ENCODE measurements at places on chromosomes 2 and 18. TPM values are rescaled to one million over a fixed set of nuclear protein-coding genes. Genes with fewer than 3 reads are reported as not detected.

DNA sequence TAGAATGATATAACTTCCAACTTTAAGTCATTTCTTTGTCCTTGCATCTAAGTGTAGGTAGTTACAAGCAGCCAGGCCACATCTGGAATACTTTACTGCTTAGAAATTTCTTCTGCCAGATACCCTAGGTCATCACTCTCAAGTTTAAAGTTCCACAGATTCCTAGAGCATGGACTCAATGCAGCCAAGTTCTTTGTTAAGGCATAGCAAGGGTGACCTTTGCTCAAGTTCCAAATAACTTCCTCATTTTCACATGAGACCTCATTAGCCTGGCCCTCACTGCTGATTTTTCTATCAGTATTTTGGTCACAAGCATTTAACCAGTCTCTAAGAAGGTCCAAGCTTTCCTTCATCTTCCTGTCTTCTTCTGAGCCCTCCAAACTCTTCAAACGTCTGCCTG is 7.8 kb upstream of the UGT1A9 start:
- H3K4me1 ChIP-seq, result no peaks in the 10 kb centered on the region
- H3K27ac ChIP-seq, result no peak overlapping the region
- H3K36me3 ChIP-seq, result no peaks in the 10 kb centered on the region
- no peaks in the 10 kb centered on the region for H3K27me3 ChIP-seq
- H3K4me3 ChIP-seq, result no peak overlapping the region
- no peak for DNase-seq

- no peaks in the 10 kb centered on the region for H3K27me3 ChIP-seq
- H3K4me3 ChIP-seq, result no peak overlapping the region
- H3K27ac ChIP-seq, result no peak overlapping the region
- DNase-seq, result no peak
Observed at GRCh38 chr2:55876429-55877086, 47.0 kb downstream of the EFEMP1 start.

DNA sequence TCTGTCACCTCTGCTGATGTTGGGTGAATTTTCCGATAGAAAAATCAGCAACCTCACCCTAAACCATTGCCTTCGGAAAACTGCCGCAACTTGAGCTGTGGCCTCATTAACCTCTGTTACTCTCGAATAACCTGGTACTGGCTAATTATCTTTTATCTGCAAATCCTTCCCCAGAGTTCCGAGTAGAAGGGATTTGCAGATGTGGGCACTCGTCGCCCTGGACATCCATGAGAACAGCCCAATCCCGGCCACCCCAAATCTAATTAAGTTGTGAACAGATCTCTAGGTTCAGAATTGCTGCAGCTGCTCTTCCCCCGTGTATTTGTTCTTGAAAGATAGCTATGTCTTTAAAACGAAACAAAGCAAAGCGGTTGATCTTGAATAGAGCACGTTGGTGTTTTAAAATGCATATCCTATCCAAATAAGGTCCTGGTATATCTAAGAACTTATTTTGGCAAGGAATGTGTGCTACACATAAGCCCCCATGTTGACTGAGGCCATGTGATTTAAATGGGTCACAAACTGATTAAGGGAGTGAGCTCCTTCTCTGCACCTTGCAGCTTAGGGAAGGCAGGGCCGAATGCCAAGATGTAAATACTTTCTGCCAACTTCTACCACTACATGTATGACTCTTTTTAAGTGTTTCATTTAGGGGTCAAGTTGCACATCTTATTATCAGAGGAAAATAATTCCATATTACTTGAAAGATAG is 88.2 kb downstream of the MTCL1 start:
- H3K4me1 ChIP-seq, result peaks cover 39% of the 10 kb centered on the region
- H3K27ac ChIP-seq, result peak overlapping the region; percentile 84
- no peak for DNase-seq
- no peaks in the 10 kb centered on the region for H3K36me3 ChIP-seq
- no peaks in the 10 kb centered on the region for H3K27me3 ChIP-seq

DNA sequence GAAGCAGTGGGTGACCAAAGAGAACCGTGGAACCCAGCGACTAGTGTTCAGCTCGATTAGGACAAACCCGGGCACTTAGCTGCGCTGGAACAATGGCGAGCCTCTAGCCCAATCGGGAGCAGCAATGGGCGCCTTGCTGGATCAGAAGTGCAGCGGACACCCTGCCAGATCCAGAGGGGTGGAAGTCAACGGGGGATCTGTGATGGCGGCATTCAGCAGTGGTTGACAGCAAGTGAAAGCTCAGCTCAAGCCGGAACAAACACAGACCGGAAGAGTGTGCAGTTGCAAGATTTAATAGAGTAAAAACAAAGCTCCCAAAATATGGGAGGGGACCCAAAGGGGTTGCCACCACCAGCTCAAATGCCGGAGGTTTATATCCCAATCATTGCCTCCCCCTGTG is 478.7 kb upstream of the REG3G start:
- DNase-seq, result no peak
- no peak overlapping the region for H3K27ac ChIP-seq
- H3K4me3 ChIP-seq, result no peak overlapping the region
- H3K4me1 ChIP-seq, result no peaks in the 10 kb centered on the region
- H3K36me3 ChIP-seq, result no peaks in the 10 kb centered on the region

CELF4 gene
- total RNA-seq, result 3.2 TPM

ZNF385B gene
- total RNA-seq, result 2.4 TPM

Measured in hepatocyte (in vitro differentiated cells).